ENCODE measurements at places on chromosomes 7 and 10. TPM values are rescaled to one million over a fixed set of nuclear protein-coding genes. Genes with fewer than 3 reads are reported as not detected.

- peaks cover 44% of the 10 kb centered on the region for H3K36me3 ChIP-seq
- H3K4me1 ChIP-seq, result peaks cover 20% of the 10 kb centered on the region
- DNase-seq, result no peak
- no peaks in the 10 kb centered on the region for H3K27me3 ChIP-seq
- no peak overlapping the region for H3K4me3 ChIP-seq
Observed at GRCh38 chr7:16670021-16670420, 24.0 kb downstream of the BZW2 start.

GBX1 gene
- not detected for total RNA-seq

- no peak overlapping the region for H3K4me3 ChIP-seq
- no peak overlapping the region for H3K27ac ChIP-seq
- H3K4me1 ChIP-seq, result no peaks in the 10 kb centered on the region
- peaks cover 6% of the 10 kb centered on the region for H3K27me3 ChIP-seq
- H3K36me3 ChIP-seq, result no peaks in the 10 kb centered on the region
Observed at GRCh38 chr7:112360681-112361080, 89.6 kb upstream of the IFRD1 start.

DNA sequence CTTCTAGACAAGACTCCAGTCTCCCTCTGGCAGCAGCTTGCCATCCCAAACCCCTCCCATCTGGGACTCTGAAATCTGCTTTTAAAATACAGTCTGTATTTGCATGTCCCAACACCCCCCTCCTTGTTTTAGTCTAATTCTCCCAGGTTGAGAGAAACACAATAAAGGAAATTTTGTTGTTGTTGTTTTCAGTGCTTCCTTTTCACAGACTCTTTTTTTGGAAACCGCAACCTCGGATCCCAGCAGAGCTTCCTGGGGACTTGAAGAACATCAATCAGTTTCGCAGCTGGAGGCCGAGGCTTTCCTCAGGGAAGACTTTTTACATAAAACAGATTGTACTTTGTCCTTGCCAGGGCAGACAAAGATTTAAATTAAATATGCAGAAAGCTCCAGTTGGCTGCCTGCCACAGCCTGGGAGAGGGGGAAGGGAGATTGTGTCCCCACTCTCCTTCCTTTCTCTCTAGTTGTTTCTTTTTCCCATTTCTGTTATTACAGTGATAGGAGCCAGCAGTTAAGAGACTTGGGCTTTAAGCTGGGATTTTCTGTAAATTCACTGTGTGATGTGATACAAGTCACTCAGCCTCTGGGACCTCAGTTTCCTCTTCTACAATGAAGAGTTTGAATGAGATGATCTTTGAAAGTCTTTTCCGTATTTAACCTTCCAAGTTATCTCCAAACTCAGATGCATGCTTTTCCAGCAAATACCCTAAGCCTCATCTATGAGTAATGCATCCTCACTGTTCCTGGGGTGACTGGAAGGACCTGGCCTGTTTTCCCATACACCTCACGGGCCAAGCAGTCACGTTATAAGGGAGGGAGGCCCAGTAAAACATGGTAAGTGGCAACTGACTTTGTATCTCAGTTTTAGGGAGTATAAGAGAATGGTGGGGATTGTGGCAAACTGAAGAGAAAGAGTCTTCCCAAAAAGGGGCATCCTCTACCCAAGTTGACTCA lies 192.3 kb downstream of the REEP3 start:
- H3K27me3 ChIP-seq, result peaks cover 1% of the 10 kb centered on the region
- peaks cover 16% of the 10 kb centered on the region for H3K4me1 ChIP-seq
- DNase-seq, result no peak
- no peak overlapping the region for H3K4me3 ChIP-seq
- no peaks in the 10 kb centered on the region for H3K36me3 ChIP-seq

PAPSS2 gene
- total RNA-seq, result 0.07 TPM

GRCh38 chr7:83325083-83325482 lies 162.4 kb upstream of the PCLO start:
- no peaks in the 10 kb centered on the region for H3K4me1 ChIP-seq
- H3K27me3 ChIP-seq, result no peaks in the 10 kb centered on the region
- no peak for DNase-seq
- H3K4me3 ChIP-seq, result no peak overlapping the region
- no peaks in the 10 kb centered on the region for H3K36me3 ChIP-seq
- no peak overlapping the region for H3K27ac ChIP-seq

RHBDD2 gene
- 63.9 TPM for total RNA-seq

IFIT2 gene
- 0.34 TPM for total RNA-seq

DNA sequence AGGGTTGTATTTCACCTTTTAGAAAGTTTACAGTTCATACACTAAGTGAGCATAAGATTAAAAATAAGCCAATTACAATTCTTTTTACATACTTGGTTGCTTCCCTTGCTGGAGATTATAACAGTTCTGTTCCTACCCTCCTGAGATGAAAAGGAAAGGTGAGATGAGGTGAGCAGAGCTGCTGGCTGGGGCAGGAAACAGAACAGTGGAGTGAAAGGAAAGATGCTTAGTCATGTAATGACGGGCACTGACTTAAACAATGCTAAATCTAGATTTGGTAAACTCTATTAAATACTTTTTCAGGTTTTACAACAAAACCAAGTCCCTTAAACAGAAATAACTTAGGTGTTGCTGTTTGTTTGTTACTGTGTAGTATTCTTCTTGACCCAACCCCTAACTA lies 19.9 kb upstream of the ZEB1 start:
- H3K27me3 ChIP-seq, result peaks cover 2% of the 10 kb centered on the region
- H3K4me1 ChIP-seq, result peaks cover 5% of the 10 kb centered on the region
- H3K27ac ChIP-seq, result no peak overlapping the region
- no peaks in the 10 kb centered on the region for H3K36me3 ChIP-seq

DNA sequence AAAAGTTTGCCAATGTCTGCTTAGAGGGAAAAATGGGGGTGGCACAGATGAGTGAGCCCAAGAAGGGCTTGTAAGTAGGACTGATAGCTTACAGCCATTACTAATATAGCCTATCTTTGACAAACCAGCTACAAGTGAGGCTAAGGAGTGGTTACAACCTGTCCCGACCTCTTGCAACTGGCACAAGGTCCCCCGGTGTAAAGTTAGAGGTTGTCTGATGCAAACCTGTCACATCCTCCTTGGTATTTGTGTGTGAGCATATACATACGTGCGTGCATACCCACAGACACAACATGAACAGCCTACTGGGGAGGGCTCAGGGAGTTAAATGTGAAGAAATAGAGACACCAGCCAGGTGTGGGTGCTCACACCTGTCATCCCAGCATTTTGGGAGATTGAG lies 14.6 kb downstream of the ADAP1 start:
- no peak for DNase-seq
- H3K27ac ChIP-seq, result no peak overlapping the region
- H3K4me3 ChIP-seq, result no peak overlapping the region
